Gastroesophageal sphincter (tissue), 4 donors: ENCODE measurements at places on chromosomes 1 and 21. TPM values are rescaled to one million over a fixed set of nuclear protein-coding genes. Genes with fewer than 3 reads are reported as not detected.

Gene SPATA21
- 0.12 TPM for total RNA-seq

Gene ADORA1
- 0.39 TPM for total RNA-seq

Gene C1orf94
- not detected for total RNA-seq

Gene NMNAT2
- 1.7 TPM for total RNA-seq

Gene UTP25
- 4.5 TPM for total RNA-seq

Gene S100A7
- not detected for total RNA-seq

Gene CNR2
- total RNA-seq, result not detected

Gene SLC30A2
- not detected for total RNA-seq

Gene CD84
- 3.7 TPM for total RNA-seq
